ENCODE measurements at places on chromosomes 3 and 15. TPM values are rescaled to one million over a fixed set of nuclear protein-coding genes. Genes with fewer than 3 reads are reported as not detected.

The CCR9 gene
- not detected for total RNA-seq

The ACTRT3 gene
- total RNA-seq, result 3.3 TPM

The XIRP1 gene
- total RNA-seq, result not detected

The EFCAB12 gene
- total RNA-seq, result 1.3 TPM

The MESP1 gene
- total RNA-seq, result 6.2 TPM

The FBLN2 gene
- 663 TPM for total RNA-seq

The HERC2 gene
- total RNA-seq, result 51.1 TPM

The C3orf18 gene
- 10.7 TPM for total RNA-seq

The KBTBD13 gene
- total RNA-seq, result not detected

The TF gene
- total RNA-seq, result 8.5 TPM

The LRRIQ4 gene
- not detected for total RNA-seq

The GOLGA6L25 gene
- not detected for total RNA-seq

The ACOX2 gene
- total RNA-seq, result 17.6 TPM

The EPHB3 gene
- 25.3 TPM for total RNA-seq

The C3orf22 gene
- total RNA-seq, result not detected

The LYZL4 gene
- total RNA-seq, result not detected

The WDR76 gene
- total RNA-seq, result 4.6 TPM

The CTXN2 gene
- not detected for total RNA-seq
